ENCODE measurements at places on chromosomes 16 and 17.

DNA sequence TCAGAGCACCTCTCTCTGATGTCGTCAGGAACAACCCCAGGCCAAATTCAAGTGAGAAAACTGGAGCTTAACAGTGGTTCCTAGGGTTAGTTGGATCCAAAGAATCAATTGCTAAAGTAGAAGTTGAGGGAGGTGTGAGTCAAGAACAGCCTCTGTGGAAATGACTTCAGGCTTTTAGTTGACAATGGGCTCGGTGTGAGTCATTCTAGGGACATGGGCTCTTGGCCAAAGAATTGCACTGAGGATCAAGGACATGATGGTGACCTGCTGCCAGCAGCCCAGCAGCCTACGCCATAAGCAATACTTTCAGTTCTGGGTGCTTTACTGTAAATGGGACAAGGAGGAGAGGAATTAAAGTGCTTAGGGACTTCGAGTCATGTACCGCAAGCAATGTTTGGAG lies 32.1 kb upstream of the SMURF2 start:
- DNase-seq = no peak

DNA sequence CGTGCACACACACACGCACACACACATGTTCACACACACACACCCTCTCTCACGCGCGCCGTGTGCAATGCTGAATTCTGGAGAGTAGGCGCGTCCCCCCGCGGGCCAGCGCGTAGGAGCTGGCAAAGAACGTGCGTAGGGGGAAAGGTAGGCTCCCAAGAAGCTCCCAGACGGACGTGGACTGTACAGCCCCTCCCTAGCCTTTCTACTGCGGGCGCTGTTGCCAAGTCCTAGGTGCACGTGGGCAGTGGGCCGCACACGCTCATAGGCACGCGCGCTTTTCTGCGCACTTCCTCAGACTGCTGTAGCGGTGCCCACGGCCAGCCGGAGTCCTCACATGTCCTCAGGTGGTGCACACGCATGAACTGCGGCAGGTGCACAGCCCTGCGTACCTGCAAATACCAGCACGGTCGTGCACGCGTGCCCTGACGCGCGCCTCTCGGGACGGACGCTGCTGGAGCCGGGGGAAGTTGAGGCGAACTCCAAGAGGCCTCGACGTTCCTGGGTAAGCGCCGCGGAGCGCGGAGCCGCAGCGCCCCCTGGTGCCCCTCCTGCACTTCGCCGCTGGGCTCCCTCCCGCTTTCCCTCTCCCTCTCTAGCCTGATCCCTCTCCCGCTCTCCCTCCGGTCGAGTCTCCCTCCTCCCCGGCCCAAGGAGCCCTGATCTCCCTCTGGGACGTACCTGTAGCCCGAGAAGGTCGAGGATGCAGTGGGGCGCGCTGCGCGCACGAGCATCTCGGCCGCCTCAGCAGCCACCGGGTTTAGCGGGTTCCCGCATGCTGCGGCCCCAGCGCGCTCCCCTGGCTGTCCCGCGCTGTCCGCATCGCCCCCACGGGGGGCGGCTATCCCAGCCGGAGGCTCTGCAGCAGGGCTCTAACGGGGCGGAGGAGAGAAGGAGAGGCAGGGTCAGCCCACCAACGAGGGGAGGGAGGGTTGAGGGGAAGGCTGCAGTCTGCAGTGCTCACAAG lies 749 bp downstream of the GRIN2A start:
- peak; percentile 45 for DNase-seq

DNA sequence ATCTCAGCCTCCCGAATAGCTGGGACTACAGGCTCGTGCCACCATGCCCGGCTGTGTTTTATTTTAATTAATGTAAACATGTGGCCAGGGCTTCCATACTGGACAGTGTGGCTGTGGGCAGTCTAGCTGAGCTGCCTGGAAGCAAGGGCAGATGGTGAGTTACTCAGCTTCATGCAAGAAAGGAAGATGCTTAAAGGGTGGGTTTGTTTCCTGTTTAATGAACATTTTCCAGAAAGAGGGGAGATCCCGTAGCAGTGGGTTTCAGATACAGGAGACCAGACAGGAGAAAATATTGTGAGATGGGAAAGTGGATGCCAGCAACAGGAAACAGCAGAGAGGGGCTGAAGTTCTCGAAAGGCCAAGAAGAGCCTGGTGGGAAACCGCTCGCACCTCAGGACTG lies 7.3 kb downstream of the MAPK8IP3 start:
- DNase-seq = no peak

DNA sequence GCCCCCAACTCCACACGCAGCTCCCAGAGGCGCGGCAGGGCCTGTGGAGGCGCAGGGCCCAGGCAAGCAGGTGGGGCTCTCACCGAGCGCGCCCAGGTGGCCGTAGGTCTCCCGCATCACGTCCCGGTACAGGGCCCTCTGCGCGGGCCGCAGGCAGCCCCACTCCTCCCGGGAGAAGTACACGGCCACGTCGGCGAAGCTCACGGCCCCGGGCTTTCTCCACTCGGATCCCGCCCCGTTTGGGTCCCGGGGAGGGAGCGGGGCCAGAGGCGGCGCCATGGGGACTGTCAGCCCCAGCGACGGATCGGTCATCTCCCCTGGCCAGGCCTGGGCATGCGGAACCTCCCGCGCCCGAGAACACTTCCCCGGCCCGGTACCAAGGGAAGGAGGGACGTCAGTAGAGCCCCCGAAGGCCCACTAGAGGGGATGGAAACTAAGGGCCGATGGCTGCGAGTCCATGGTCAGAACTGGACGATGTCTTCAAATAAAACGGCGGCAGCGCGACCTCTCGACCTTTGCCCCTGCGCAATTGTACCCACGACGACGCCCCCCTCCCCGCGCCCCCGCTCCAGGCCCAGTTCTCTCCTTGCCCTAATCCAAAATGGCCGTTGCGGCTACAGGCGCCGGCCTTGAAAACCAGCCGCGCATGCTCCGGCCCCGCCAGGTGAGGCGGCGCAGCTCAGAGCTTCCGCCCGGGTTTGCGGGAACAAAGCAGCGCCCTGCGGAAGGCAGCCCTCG lies at the start of gene ZNF747:
Gene ZNF747, minus strand, starts transcription at position 491 of the 738 bp plus-strand sequence. Its CDS starts 179 bp downstream, at position 312.
- DNase-seq = peak; percentile 84

DNA sequence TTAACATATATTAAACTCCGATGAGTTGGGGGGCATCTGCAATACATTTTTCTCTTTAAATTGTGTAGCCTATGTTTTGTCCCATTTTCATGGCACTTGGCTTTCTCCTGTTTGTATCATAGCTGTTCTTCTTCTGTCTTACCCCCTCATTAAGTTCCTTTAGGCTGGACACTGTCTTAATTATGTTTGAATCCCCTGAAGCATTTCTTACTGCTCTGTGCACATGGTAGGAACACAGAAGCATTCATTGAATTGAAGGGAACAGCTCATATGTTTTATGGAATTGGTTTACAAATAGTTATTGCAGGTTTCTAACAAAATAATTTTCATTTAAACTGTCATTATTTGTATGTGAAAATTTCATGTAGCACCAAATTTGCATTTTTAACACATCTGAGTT lies 176.8 kb downstream of the TANC2 start:
- no peak for DNase-seq

GRCh38 chr16:30535106-30535776 lies 583 bp upstream of the ZNF747 start:
- no peak for DNase-seq

DNA sequence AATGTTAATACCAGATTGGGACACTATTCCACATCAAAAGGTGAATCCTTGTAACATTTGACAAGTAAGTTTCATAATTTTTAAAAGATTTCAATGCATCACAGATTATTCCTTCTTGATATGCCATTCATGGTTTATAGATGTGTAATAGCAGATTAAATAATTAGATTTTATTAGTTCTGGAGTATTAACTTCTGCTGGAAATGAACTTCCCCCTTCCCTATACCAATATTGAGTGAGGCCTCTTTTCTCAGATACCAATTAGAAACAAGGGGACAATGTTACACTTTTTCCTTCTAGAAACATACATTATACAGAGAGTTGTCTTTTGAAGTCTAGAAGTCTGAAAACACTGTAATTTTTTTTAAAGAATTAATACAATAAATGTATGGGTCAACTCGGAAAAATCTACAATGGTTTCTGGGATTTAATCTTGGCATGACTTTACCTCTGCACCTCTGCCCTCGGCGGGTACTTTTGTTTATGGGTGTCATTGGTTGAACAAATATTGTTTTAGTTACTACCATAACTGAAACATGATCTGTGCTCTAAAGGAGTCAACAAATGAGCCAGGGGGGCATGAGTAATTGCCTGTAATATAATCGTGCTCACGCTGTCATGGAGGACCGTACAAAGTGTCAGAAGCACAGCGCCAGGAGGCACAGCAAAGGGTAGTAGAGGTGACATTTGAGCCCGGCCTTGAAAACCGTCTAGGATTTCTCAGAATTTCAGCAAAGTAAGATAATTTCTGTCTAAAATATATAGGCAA lies 8.2 kb downstream of the LRRC37B start:
- DNase-seq = no peak

DNA sequence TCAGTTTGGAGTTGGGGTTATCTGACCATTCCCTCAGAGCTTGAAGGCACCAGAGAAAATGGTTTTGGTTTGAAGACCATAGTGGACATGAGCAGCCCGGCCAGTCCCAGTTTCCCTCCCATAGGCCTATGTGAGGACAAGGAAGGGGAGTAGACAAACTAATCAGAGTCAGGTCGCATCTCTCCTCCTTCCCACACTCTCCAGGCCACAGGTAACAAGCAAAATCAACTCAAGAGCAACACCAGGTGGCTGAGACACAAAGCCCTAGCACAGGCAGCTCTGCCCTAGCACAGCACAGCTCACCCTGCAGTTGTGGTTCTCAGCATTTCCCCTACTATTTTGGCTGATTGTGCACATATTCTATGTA lies 7.2 kb downstream of the SUPT4H1 start:
- no peak for DNase-seq

DNA sequence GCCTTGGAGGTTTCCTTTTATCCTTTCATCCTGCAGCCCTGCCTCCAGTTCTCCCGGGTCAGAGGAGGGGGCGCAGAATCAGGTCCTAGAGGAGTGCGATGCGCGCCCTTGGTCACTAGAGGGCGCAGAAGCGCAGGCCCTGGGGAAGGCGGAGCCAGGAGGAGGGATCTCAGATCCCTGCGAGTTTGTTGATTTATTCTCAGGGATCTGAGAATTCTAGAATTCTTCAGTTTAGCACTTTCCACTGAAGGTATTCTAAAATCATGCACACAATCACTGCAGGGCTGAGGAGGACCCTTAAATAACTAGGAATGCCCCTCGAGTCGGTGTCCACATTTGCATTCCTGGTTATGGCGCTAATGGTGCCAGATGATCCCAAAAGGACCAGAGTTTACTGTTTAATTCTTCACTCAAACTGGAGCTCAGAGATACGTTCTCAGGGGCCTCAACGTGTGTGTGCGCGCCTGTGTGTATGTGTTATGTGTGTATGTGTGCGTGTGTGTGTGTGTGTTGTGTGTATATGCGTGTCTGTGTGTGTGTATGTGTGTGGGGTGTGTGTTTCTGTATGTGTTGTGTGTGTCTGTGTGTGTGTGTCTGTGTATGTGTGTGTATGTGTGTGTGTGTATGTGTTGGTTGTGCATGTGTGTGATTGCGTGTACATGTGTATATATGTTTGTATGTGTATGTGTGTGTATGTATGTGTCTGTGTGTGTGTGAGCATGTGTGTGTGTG lies 6.9 kb upstream of the ELAC2 start:
- peak; percentile 38 for DNase-seq

DNA sequence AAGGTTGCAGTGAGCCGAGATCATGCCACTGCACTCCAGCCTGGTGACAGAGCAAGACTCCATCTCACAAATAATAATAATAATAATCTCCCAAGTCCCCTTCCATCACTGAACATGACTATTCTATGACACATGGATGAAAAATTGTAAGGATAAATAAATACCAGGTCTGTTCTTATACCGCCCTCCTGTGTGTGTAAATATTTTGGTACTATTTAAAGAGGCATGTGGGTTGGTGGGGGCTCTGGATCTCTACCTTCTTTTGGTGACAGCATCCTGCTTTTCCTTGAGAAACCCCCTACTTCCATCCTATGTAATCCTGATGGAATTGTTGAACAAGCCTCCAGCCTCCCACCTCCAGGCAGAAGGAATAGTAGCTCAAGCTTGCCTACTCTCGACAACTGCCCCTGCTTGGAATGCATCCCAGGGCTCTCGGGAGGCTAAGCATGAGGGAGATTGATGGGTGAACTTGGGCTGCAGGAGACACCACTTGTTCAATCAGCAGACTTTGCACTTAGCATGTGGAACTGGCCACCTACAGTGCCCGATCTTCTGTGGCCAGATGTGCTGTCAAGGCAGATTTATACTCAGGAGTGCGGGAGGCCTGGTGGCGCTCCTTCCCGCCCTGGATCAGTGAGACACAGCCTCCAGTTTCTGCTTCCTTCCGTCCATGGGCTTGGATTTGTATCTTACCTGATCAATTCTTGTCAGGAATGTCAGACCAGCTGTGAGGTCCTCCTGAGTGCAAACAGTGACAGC lies 287.4 kb downstream of the SLC39A11 start:
- DNase-seq = no peak

DNA sequence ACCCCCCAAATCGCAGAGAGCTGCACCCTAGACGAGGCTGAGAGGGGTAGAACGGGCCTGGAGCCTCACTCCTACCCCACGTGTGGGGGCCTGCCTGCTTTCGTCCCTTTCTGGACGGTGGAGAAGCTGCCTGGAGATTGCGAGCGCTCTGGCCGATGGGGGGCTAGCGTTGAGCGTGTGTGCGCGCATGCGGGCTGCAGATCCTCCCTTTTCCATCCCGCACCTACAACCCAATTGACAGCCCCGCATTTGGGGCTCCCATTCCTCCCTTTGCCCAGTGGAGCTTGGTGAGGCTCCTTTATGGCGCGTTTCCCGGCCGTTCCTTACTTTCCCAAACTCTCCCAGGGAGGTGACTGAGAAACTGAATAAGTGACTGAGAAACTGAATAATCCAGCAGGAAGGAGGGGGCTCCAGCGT lies 907 bp upstream of the ESRP2 start:
- DNase-seq = peak; percentile 24

GRCh38 chr17:9475101-9475658 lies 100.4 kb downstream of the STX8 start:
- DNase-seq = no peak

DNA sequence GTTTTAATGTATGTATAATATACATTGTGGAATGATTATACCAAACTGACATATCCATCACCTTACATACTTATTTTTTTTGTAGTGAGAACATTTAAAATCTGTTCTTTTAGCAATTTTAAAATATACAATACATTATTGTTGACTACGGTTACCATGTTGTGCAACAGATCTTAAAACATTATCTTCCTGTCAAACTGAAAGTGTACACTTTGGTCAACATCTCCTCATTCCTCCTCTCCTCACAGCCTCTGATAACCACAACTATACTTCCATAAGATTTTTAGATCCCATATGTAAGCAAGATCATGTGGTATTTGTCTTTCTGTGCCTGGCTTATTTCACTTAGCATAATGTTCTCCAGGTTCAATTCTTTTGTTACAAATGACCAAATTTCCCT lies 7.5 kb upstream of the DNAJA2 start:
- DNase-seq = no peak

- DNase-seq = no peak
These were observed 31.6 kb downstream of the PHKB start for GRCh38 chr16:47492428-47493377.

DNA sequence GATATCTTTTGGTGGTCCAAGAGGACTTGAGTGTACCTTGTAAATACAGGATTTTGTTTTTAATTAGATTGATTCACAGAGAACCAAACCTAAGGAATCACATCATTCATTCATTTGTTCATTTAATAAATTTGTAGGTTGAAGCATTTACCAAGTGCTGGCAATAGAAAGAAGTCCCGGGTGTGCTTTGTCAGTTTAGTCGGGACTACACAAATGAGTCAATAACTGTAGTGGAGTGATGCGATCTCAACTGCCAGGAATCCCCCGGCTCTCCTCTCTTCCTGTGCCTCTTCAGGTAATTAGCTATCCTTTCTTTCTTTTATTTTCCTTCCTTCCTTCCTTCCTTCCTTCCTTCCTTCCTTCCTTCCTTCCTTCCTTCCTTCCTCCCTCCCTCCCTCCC lies 1.4 kb upstream of the WWOX start:
- DNase-seq = no peak

- DNase-seq = no peak
These were observed 146.2 kb downstream of the ENGASE start for GRCh38 chr17:79220713-79221291.
